ENCODE measurements at places on chromosomes 12 and 14.
A peak's percentile ranks its signal among the peaks of the same experiment; 100 is the strongest.

DNA sequence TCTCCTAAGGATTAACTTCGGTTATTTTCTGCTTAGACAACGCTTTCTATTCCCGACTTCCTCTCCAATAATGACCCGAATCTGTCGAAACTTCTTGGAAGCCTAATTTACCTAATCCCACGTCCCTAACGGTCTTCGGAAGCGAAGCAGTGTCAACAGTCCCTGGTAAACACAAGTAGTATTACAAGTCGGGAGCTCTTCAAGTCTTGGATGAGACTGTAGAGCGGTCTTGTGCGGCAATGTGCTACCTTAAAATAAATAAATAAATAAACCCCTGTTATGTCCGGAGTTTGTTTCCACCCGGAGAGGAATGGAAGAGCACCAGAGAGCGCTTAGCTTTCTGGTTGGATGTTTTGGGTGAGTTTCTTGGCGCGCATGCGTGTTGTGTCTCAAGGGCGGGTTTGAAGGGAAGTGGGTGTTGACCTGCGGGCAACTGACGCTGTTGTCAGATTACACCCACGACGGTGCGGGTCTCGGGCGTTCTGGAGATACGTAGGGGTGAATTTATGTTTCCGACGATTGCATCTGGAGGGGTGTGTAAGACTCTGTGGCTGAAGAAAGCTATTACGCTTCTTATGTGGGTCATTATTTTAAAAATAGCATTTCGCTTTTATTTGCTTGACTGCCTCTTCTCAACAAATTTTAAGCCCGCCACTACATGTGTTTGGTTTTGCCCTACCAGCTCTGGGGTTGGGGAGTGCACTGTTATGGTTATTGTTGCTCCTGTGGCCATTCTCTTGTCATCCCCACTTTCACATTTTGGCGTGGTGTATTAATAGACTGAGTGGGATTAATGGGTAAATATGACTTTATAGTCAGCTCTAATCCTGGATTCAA, at the start of the genes KIAA0586 and TIMM9:
TSS of gene KIAA0586 (plus strand) at position 439 of the 837 bp plus-strand sequence. CDS start 546 bp downstream, outside the sequence.
TSS of gene TIMM9 (minus strand) at position 251 of the 837 bp plus-strand sequence. CDS start 15,586 bp downstream, outside the sequence.
- DNase-seq: peak; percentile 99

- no peak for DNase-seq
Observed at GRCh38 chr14:102929241-102930137, 7.0 kb downstream of the AMN start.

DNA sequence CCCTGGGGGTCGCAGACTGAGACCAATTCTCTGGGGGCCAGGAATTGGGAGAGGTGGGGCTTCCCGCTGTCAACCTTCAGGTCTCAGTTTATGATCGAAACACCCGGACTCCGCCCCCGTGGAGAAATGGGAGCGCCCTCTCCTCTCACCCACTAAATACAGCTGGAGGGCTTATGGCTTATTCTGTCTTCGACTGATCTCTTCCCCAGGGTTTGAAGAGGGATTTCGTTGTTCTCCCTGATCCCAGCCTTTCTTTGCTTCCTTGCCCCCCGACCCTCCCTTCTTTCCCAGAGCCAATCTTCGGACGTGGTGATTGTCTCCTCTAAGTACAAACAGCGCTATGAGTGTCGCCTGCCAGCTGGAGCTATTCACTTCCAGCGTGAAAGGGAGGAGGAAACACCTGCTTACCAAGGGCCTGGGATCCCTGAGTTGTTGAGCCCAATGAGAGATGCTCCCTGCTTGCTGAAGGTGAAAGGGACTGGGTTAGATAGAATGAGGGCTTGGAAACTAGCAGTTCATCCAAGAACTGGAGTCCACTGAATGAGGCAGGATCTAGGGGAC, 607 bp downstream of the OS9 start:
- peak; percentile 2 for DNase-seq

DNA sequence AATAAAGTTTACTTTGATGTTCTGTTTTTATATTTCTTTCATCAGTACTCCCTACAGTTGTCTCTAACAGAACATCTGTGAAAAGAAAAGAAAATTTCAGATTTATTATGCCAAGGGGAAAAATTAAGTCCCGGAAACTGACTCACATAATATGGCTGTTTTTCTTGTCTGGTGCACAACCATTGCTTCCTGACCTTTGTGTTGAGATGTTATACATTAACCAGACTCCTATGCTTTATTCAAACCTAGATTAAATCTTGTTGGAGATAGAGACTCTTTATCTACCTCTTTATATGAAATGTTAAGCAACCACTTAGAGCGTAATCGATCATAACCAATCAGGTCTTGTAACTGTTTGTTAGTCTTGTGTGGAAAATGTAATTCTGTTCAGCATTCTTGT, 37.6 kb upstream of the BICD1 start:
- peak; percentile 56 for DNase-seq

DNA sequence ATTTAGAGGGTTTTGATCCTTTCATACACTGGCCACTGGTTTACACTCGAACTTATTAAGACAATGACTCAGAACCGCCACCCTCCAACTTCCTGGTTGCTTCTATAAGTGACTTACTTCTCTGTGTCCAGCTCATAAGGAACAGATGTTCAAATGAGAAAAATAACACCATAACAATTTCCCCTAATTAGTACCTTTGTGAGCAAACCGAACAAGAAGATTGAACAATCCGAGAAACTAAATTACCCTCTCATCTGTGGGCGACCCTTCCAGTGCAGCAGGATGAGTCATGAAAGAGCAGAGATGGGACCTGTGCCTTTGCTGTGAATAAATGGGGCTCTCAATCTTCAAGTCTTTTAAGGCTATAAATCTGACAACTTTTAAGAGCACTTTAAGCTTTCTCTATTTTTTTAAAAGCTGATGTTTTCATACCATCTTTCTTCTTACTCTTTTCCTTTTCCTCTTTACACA, 146.8 kb upstream of the RASSF8 start:
- peak; percentile 83 for DNase-seq

DNA sequence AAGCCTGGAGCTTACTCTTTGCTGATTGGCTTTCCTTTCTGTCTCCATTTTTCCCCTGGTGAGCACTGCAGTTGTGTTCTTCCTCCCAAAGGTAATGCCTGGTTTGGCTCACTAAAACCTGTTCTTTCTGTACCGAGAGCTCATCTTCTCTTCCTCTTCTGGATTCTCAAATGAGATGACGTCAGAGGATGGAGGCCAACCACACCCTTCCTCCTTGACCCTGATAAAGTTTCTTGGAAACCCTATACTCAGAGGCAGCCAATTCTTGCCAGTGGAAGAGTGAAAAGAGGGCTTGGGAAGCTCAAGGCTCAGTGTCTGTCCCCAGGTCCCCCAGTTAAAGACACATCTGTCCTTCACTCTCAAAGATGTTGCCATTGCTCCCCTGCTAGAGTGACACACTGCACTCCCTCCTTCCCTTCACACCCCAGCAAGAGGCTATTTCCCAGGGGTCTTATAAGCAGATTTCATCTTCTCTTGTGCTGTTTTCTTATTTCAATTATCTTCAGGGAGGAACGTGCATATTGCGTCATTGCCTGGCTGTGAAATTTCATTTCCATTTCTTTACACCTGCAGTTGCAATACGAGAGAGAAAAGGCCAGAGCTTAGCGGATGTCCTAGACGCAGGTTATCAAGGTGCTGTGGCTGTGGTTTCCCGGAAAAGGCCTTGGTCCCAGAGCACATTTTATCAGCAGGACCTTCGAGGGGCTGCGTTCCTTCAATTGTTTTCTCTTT, 27.3 kb downstream of the NTF3 start:
- no peak for DNase-seq

GRCh38 chr12:124481772-124482566, 85.4 kb downstream of the NCOR2 start:
- DNase-seq: no peak

DNA sequence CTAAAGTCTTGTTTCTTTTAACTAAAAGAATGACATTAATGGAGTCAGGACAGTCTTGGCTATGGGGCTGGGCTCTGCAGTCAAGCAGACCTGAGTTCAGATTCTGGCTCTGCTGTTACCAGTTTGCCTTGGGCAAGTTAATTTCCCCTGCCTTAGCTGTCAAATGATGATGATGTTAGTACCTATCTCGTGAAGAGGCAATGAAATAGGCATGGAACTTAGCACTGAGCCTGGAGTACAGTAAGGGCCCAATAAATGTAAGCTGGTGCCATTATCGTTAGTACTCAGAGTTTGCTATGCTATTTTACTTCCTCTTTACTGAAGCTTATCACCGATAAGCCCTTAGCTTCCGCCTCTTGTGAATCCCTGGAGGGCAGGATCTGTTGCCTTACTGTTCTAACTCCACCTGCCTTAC, 8.5 kb downstream of the FBXW8 start:
- DNase-seq: no peak

GRCh38 chr12:113299619-113300237, 35.2 kb downstream of the SLC8B1 start:
- DNase-seq: peak; percentile 69

DNA sequence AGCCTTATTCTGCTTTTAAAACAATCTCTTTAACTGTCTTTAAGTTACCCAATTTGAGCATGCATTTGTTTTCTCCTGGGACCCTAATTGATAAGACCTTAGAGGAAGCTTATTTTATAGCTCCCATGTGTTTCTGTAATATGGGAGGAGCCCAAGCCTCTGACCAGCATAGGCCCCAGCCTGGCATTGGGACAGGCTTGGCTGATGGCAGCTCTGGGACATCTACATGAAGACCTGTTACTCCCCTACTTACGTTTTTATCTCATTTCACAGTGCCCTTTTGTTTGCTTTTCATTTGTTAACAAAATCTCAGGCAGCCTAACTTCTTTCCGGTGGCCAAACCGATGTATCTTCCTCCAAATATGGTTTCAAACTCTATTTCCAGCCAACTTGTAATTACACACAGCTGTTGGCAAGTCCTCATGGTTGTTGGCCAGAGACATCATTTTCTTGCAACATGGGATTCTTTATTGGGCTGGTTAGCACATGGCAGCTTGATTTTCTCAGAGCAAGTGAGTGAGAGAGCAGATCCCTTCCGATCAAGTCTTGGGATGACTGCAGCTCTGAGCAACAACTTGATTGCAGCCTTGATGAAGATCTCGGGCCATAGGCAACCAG, 1117.5 kb downstream of the AACS start:
- no peak for DNase-seq

DNA sequence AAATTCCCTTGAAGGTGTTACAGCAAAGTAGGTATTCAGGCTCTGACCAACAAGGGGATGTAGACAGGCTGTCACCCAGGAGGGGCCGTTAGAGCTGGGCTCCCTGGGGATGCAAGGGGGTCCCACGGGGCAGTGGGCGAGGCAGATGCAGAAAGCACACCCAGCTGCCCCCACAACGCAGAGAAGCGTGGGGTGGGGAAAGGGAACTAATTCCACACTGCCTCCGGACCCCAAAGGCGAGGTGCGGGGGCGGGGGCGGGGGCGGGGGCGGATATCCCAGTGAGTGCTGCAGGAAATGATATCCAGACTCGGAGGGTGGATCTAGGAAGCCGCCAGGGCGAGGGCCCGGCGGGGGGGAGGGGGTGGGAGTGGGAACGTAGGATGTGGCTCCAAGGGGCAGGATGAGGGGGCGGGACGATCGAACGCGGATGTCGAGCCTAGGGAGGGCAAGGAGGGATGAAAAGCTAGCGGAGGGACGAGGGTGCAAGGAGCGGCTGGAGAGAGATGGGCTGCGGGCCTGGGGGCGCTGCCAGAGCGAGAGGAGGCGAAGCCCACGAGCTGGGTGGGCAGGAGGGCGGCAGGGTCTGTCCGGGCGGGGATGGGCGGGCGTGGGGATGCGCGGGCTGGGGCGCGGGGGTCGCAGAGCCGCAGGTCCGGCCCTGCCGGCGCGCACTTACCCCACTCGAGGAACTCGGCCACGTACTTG, 874 bp downstream of the CDC42BPB start:
- peak; percentile 75 for DNase-seq

DNA sequence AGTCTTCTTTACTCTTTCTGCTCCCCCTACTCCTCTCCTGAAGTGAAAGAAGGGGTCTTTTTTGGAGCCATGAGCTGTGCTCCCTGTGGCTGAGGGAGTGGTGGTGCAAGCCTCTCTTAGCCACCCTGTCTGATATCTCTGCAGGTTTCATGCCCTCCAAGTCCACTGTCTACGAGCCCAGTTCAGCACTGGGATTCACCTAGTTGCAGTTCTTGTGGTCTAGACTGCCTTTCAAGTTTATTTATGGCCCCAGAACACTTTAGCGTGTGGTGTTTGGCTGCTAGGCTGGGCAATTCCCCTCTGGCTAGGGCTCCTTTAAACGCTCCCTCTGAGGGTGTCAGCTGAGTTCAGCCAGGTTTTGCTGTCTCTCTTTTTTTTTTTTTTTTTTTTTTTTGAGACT, 908.6 kb downstream of the TRHDE start:
- no peak for DNase-seq

DNA sequence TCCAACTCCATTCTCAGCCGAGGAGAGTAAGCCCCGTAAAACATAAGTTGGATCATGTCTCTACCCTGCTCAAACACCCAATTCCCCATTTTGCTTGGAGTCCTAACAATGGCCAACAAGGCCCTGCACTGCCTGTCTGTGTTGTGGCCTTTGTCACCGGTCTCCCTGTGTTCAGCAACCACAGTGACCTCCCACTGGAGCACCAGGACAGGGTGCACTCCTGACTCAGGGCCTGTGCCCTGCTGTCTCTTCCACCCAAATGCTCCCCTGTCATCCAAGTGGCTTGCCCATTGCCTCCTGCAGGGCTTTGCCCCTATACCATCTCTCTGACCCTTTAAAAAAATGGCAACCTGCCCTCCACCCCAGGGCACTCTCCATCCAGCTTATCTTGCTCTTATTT, 4.4 kb upstream of the KRT85 start:
- DNase-seq: no peak

GRCh38 chr12:126966498-126966897, 1300.5 kb upstream of the TMEM132C start:
- DNase-seq: no peak

GRCh38 chr14:22483863-22484593, 105.0 kb downstream of the DAD1 start:
- peak; percentile 52 for DNase-seq

- peak; percentile 20 for DNase-seq
Observed at GRCh38 chr12:77204083-77204482, 138.7 kb upstream of the E2F7 start.

DNA sequence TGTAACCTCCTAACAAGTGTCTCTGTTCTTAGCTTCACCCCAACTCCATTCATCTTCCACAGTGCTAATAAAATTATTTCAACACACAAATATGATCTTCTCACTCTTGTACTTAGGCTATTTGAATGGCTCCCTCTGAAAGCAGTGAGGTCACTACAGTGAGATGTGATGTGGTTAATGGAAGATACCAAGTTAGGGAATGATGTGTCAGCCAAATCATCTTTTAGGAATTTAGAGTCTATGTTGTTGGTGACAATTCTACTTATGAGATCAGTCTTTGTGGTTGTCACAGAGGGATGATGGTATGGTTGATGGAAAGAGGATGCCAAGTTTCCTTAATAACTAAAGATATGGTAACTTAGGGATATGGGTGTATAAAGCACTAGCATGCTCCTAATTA, 57.6 kb downstream of the POLR3B start:
- DNase-seq: peak; percentile 85

DNA sequence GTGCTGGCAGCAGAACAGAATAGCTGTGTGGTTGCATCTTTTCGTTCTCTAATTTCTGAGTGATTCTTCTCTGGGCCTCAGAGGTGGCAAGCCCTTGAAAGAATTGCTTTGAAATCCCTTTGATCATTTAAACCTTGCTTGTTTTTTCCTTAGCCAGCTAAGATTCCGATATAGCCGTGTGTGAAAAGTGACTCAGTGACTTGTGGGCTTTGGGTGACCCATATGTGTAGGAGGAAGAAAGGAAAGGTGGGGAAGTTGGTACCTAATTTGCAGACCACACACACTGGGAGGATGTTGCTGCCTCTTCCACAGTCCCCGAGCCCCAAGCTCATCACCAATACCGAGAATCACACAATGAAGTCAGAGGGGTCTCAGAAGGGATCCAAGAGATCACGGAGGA, 18.8 kb downstream of the SLC24A4 start:
- no peak for DNase-seq

- DNase-seq: no peak
Observed at GRCh38 chr14:93116676-93117200, 1.0 kb upstream of the ITPK1 start.

GRCh38 chr14:50342221-50343078, 30.3 kb downstream of the DMAC2L start:
- DNase-seq: peak; percentile 91
